Mucosa of descending colon (tissue), 3 donors: ENCODE measurements at places on chromosomes 5 and 9. TPM values are rescaled to one million over a fixed set of nuclear protein-coding genes. Genes with fewer than 3 reads are reported as not detected.

- DNase-seq = no peak
Measured at GRCh38 chr5:173855162-173855994, 32.8 kb upstream of the CPEB4 start.

GRCh38 chr9:124828489-124829333 is 24.5 kb upstream of the WDR38 start:
- no peak for DNase-seq

The TRIM32 gene
- 21.5 TPM for total RNA-seq

The CSNK1A1 gene
- 224 TPM for total RNA-seq

GRCh38 chr5:106656821-106657220 is 1013.9 kb downstream of the EFNA5 start:
- no peak for DNase-seq

DNA sequence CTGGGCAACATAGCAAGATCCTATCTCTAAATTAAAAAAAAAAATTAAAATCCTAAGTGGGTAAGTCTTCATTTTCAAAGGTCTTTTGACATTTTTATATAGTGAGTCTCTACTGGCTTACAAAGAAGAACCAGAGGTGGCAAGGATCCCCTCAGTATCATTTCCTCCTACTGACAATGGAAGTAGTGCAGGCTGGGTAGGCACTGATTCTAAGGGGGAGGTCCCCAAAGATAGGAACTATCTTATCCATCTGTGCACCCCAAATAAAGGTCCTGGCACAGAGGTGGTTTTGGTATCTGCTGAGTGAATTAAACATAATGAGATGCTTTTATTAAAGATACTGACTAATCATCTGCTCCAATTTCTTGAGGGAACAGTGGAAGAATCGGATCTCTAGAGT is 4.2 kb downstream of the FAM193B start:
- DNase-seq = no peak

GRCh38 chr9:136436055-136436634 is 3.5 kb downstream of the INPP5E start:
- no peak for DNase-seq

- DNase-seq = peak; percentile 72
Measured at GRCh38 chr5:143824851-143825720, 13.1 kb downstream of the HMHB1 start.

DNA sequence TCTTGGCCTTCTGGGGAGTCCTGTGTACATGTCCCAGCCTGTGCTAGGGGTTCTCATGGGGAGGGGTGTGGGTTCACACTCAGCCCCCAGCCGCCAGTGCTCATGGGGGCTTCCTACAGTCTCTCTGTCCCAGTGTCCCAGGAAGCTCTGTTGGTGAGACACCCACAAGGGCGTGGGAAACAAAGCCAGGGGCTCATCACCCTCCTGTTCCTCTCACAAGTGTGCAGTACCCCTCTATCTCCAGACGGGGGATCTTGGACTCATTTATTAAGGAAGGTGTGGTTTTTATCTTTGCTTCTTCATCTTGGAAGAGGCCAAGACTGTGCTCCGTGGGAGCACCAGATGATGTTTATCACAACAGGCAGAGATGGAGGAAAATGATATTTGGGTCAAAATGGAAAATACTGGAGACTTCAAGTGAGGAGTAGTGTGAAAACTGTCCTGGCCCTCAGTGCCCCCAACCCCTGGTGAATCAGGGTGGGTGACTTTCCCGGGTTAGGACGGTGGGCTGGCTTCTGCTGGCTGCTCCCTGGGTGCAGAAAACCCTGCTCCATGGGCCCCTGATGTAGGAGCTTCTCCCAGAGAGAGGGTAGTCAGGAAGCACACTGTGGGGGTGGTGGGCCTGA is 15.2 kb downstream of the TMEM171 start:
- DNase-seq = no peak

The PCA3 gene
- not detected for total RNA-seq

DNA sequence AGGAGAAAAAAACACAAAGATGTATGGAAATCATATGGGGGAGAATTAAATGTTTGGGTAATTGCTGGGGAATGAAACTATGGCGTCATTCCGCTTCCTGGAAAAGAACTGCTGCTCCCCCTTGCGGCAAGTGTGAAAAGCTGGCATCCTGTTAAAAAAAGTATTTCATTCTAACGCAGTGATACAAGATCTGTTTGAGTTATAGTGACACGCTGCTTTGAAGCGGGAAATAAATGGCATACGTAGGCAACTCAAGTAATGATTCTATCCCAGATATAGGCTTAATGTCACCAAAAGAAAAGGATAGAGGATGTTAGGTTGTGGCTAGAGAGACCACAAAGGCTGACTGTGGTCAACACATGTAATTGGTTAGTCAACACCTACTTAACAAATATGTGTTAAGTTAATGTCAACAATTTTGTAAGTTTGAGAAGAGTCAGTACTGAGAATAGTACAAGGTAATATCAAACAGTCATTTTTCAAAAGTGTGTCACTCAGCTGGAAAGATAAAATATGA is 70.2 kb upstream of the ALDH1A1 start:
- peak; percentile 40 for DNase-seq

- no peak for DNase-seq
Measured at GRCh38 chr9:94875300-94876020, 149.0 kb downstream of the AOPEP start.

DNA sequence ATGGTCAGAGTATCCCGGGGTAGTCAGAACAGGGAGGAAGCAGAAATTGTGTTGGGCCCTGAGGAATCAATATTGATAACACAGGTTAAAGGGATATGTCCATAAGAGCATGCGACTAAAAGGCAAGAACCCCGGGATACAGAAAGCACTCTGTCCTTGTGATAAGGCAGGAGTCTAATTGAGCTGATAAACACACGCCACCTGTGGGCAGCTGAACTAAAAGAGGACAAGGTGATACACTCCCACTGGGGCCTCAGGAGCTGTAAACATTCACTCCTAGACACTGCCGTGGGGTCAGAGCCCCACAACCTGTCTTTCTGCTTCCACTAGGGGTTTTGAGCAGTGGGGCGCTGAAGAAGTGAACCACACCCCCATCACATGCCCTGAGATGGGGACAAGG is 144.7 kb upstream of the MPDZ start:
- no peak for DNase-seq

The MIER3 gene
- 95.6 TPM for total RNA-seq

GRCh38 chr9:80707120-80707519 is 982.2 kb downstream of the TLE1 start:
- DNase-seq = no peak

DNA sequence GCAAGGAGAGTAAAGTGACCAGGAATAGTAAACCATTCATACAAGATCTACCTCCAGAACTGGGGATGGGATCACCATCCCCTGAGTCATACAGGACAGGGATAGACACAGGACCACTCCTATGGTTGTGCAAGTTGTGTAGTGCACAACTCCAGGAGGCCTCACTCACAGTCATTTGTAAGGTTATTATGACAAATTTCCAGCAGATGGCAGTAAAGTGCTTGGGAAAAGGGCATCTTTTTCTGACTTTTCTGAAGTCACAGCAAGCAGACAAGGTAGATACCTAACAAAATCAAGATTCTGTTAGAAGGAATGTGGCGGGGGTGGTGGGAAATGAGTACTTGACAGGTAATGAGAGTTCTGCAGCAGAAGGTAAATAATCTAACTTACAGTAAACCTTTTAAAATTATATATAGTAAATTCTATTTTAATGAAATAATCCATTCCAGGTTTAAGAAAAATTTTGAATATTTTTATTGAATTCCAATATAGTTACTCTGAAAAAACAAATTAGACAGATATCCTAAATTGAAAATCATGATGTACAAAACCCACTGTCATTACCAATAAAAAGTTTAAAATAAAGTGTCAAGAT is 16.7 kb upstream of the KIF27 start:
- DNase-seq = peak; percentile 44

GRCh38 chr5:2113348-2114131 is 230.8 kb upstream of the IRX4 start:
- DNase-seq = no peak

DNA sequence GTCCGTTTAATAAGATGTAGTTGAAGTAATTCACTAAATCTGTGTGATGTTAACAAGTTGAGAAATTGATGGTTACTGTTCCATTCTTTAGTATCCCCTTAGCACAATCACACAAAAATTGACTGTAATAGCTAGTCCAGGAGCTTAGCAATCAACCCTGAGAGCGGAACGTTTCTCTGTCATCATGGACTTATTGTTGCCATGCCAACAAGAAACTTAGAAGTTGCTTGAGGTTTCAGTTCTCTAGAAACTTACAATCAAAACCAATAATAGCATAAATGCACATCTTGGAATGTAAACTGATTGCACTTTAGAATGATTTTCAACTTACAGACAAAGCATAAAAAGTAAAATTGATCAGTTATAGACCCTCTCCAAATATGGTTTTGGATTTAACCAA is 125.4 kb upstream of the ANKH start:
- no peak for DNase-seq

The FOXD4L3 gene
- total RNA-seq = not detected

The PCSK1 gene
- 4.4 TPM for total RNA-seq

The PLAC8L1 gene
- total RNA-seq = 0.70 TPM

GRCh38 chr9:37119360-37119759 is 1.0 kb upstream of the ZCCHC7 start:
- no peak for DNase-seq

DNA sequence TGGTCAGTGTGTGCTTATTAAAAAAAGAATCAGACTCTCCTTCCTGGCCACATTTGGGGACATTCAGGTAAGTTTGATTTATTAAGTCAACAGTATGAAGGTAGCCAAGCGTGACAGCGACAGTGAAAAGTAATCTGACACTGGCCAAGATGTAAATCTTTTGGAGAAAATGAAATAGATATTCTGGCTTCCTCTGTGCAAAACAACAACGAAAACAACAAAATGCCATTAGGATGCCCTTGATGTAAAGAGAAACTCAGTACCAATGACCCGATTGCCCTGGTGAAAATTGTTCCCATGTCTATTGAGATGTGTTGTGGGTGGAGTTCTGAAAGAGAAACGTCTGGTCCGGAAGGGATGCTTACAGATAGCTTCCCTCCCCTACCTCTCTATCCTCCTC is 267.8 kb downstream of the MAT2B start:
- no peak for DNase-seq

The GALNT10 gene
- total RNA-seq = 51.5 TPM

GRCh38 chr5:32076699-32077695 is 97.1 kb downstream of the GOLPH3 start:
- peak; percentile 68 for DNase-seq

GRCh38 chr9:125732562-125732961 is 14.6 kb upstream of the PBX3 start:
- DNase-seq = no peak

DNA sequence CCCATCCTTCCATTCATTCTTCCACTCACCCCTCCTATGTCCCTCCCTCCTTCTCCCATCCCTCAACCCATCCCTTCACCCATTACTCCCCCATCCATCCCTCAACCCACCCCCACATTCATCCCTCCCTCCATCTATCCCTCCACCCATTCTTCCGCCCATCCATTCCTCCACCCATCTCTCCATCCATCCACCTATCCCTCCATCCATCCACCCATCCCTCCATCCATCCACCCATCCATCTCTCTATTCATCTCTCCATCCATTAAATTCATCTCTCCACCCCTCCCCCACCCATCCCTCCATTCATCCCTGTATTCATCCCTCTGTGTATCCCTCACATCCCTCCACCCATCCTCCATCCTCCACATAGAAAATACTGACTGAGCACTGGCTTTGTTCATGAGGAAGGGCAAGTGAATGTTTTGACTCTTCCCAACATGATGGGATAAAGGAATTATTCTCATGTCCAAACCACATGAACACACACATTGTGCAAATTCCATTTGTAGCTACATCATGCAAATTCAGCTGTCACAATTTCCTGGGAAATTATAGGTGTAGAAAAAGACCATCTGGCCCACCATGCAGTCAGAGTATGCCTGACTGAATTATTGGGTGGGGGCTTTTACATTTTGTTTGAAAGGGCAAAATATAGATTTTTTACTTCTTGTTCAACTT is 6.9 kb upstream of the VAV2 start:
- DNase-seq = no peak

GRCh38 chr9:99213197-99213596 is 8.5 kb downstream of the ALG2 start:
- no peak for DNase-seq

DNA sequence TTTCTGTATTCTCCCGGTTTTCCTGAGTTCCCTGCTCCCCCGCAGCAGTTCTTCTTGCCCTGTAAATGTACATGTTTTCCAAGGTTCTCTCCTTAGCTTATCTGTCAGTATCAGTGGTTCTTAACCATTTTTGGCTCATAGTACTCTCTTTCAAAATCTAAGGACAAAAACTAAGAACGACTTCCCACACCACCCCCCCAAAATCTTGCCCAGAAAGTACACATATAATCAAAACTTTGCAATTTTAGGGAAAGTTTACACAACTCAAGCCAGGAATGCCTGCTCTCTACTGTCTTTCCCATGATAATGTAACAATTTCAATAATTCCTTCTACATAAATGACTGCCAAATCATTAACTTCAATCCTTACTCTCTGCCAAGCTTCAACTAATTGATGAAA is 4.5 kb downstream of the DCAF12 start:
- no peak for DNase-seq

- DNase-seq = peak; percentile 59
Measured at GRCh38 chr9:36995927-36996705, 38.0 kb downstream of the PAX5 start.

DNA sequence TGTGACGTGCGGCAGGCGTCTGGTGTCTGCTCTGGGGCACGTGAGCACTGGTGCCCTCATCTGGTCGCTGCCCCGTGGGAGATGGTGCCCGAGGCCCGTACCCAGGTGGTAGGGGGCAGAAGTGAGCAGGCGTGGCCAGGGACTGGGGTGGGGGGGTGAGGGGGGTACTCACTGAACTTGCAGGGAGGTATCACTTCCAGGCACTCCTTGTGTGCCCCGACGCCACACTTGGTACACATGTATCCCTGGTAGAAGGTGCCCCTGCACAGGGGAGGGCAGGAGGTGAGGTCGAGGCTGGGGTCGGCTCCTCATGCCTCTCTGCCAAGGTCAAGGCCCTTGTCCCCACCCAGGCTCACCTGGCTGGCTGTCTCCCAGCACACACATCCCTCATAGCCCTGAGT is 45.2 kb upstream of the SARDH start:
- no peak for DNase-seq

The PCDHGB3 gene
- 2.0 TPM for total RNA-seq

GRCh38 chr5:126917918-126918614 is 112.3 kb downstream of the MARCHF3 start:
- DNase-seq = no peak

DNA sequence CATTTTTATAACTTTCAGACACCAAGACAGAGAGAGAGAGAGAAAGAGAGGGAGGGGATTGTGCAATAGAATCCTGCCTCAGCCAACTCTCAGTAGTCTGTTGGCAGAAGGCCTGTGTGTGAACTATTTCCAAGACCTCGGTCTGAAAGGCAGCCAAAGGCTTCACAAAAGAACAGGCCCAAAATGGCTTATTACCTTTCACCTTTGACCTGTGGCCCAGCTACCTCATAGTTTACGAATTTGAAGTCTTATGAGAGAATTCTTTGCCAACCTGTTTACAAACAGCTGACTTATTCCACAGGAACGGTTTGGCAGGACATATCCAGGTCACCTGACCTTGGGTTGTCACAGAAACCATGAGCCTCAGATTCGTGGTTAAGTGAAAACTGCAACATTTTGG is 48.6 kb downstream of the NR2F1-AS1 start:
- DNase-seq = peak; percentile 37

- DNase-seq = no peak
Measured at GRCh38 chr5:142664067-142664466, 21.8 kb downstream of the FGF1 start.

GRCh38 chr9:26260238-26260637 is 582.0 kb upstream of the TUSC1 start:
- no peak for DNase-seq

GRCh38 chr5:152514827-152515397 is 109.8 kb upstream of the NMUR2 start:
- DNase-seq = no peak

The PCDHGC4 gene
- 2.6 TPM for total RNA-seq
